ENCODE measurements at places on chromosomes 5 and 9.

DNA sequence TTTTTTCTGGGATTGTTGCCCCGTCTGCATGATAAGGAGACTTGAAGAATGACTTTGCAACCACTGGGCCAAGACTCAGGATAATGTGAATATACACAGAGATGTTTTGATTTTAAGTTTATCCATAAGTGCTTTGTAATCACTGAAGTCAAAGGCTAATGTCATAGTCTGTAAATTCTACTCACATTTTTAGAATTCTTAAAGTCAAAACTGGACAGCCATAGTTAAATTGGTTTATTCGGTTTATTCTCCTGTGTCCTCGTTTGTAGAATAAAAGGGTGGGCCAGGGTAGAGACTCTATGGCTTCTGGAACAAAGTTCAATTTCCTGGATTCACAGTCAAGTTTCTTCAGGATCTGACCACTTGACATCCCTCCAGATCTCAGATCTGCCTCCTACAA, 327.7 kb upstream of the TNC start:
- DNase-seq, result no peak

DNA sequence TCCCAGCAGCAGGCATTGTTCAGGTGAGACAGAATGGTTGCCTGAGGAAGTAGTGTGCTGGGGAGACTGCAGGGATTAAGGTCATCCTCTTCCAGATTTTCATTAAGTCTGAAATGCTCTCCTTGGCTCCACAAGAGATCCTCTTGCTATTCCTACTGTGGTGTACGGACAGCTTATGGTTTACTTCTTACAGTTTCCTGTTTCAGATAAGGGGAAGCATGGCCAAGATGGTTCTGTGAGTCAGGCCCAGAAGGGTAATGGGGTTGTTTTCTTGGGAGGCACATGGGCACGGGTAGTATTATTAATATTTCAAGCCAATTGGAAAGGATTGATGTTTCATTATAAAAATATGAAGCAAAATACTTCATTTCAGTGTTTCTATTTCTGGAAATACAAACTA, 42.9 kb downstream of the GLRX start:
- no peak for DNase-seq

DNA sequence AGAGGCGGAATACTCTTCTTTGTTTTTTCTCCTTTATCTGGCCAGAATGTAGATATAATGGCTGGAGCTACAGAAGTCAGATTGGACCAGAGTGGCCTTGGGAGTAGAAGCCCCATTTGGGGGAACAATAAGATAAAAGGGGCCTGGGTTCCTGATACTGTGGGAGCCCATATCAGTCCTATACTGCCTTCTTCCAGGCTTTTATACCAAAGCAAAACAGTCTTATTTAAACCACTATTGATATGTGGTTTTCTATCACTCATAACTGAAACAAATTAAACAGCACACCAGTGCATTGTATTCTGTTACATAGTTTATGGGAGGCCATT, 14.3 kb downstream of the SPAAR start:
- DNase-seq, result no peak

- DNase-seq, result no peak
Observed at GRCh38 chr5:180018347-180019060, 53.1 kb downstream of the RNF130 start.

DNA sequence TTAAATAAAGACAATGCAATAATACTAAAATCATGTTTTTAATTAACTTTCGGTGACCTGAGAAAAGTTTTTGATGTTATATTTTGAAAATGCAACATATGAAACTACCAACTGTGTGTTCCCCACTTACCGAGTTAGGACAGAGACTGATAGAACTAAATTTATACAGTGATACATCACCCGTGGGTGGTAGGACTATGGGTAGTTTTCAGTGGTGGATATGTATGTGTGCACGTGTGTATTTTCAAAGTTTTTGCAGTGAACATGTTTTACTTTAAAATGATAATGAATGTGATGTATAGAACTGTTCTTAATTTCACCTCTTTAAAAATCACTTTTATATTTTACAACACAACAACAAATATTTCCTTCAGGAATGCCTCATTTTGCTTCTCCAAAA, 25.0 kb upstream of the ACO1 start:
- DNase-seq, result no peak

- DNase-seq, result no peak
Observed at GRCh38 chr9:99752417-99753109, 69.1 kb upstream of the NR4A3 start.
